Hindlimb muscle (tissue), 1 donor: ENCODE measurements at places on chromosomes 3 and 15.

GRCh38 chr15:39511916-39512260, 69.0 kb upstream of the THBS1 start:
- DNase-seq, result no peak

DNA sequence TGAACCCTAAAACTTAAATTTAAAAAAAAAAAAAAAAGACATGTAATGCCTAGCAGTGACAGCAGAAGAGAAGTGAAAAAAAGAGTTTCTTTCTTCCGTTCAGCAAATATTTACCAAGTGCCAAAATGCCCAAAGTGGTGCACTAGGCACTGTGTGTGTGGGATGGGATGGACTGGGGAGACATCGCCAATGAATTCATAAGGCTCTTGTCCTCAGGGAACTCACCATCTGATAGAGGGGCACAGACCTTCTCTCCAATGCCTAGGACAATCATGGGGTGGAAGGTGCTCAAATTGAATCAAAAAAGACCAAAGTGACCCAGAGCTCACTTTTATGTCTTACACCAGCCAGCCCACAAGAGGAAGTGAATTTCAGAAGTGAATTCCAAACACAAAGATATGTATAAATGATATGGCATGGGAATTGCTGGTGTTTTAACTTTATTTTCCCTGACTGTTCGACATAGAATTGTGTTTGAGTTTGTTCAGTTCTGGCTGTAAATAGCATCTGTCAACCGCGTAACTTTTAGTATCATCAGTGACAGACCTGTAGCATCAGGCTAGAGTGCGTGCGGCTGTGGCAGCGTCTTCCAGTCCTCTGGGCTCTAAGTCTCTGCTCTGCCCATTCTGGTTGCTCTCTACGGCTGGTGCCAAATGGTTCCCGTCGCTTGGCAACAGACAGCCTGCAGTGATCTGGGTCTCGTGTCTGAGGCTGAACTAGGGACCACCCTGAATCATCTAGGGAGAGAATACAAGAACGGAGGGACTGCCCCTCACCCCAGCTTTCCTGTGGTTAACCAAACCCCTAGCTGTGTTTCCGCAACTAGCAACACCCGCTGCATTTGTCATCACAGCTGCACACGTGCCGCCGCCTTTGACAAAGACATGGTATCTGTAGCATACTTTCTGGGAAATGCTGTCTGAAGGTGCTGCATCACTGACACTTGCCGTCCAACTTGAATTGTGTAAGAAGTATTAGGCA, 154.0 kb upstream of the THBS1 start:
- DNase-seq, result no peak

DNA sequence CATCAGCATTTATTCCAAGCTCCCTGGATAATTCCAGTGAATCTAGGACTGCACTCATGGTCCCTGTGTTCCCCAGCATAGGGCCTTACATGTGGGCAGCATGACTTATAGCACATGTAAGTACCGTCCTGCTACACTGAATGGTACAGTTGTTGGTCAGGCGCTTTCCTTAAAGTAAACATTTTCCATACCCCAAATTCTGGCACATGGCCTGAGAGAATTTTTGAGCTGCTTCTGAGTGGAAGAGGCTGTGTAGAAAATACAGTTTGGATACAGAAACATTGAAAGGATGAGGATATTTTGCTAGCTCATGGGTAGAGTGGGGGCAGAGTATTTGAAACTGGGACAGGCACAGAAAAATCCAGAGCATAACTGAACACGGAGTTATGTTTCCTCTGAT, 27.6 kb downstream of the CORO2B start:
- DNase-seq, result no peak

DNA sequence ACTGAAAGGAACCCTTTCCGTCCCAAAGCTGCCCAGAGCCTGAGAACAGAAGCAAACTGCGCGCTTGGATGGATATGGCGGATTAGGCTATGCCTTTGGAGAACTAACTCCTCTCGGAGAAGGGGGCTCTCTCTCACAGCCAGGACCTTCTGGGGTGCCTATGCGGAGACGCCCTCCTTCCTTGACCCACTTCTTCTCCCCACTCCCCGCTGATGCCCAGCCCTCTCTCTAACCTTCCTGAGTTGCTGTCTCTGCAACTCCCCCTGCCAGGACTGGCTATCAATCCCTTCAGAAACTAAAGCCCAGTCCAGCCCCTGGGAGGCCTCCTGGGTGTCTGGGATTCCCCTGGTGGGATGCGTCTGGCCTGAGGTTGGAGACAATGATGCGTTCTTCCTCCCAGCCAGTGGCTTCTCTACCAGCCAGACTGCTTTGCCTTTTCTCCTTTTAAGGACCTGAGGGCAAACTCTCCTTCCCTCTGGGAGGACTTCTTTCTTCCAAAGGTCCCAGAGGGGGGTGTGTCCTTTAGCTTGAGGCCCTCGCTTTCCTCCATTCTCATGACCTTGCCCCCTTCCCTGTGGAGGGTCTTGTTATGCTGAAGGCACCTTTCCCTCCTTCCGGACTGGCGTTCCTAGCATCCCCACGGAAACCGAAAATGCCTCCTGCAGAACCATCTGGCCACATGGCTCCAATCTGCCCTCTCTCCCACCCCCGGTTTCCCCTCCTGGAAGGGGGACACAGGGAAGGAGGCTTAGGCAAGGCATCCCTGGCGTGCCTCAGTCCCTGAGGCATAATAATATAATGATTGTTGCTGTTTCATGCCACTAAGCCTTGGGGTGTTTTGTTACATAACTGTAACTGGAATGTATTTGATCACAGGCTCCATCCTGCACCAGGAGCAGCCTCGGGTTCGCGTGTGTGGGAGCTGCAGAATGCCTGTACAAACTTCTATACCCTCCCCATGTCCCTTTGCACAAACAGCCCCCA, 63.4 kb upstream of the C15orf39 start:
- no peak for DNase-seq

- no peak for DNase-seq
Measured at GRCh38 chr3:108301695-108302404, 5.5 kb downstream of the HHLA2 start.

DNA sequence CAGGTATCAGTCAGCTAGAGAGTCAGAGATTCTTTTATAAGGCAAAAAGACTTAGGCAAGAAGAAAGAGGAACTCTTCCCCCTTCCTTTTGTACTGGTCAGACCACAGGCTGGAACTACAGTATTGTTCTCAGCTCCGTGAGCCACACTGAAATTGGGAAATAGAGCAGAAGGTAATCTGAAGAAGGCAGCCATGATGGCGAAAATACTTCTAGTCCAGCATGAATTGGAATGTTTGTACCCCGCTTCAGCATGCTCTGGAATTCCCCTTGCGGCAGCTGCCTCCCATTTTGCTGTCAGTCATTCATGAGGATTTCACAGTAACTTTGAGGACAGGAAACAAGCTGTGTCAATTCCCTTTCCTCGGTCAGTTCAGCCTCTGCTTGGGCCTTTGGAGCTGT, 96.2 kb downstream of the CORO2B start:
- DNase-seq, result no peak

GRCh38 chr15:78695046-78695671, 54.1 kb upstream of the CHRNB4 start:
- DNase-seq, result no peak

- no peak for DNase-seq
Measured at GRCh38 chr15:72835294-72835890, 51.8 kb upstream of the ADPGK start.

DNA sequence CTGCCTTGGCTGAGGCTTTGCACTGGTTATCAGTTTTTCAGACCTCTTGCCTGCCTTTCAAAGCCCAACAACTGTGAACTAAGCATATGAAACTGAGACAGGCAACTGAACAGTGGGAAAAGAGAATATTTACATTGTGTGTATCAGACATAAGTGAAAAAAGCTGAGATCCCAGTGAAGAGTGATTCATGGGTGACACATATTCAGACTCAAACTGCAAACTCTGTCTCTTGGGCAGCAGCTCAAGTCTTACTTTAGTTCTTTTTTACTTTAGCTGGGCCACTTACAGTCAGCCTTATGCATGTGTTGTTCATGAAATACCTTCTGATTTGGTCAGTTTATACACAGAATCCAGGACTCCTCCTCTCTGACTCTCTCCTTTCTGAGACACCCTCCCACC, 19.2 kb downstream of the SUCLG2 start:
- no peak for DNase-seq

GRCh38 chr3:188007897-188008296, 146.1 kb upstream of the LPP start:
- DNase-seq, result no peak
